Smooth muscle cell of the umbilical artery (primary cell): ENCODE measurements at places on chromosomes 5 and 9. TPM values are rescaled to one million over a fixed set of nuclear protein-coding genes. Genes with fewer than 3 reads are reported as not detected.

The NEK6 gene
- 65.9 and 86.7 TPM in 2 replicates for total RNA-seq

The GRM6 gene
- not detected in 2 replicates for total RNA-seq

The FAXDC2 gene
- total RNA-seq, result 4.2 and 5.9 TPM in 2 replicates

The ANKRD34B gene
- total RNA-seq, result not detected in 2 replicates

The PARP8 gene
- 20.7 and 22.3 TPM in 2 replicates for total RNA-seq
